ENCODE measurements at places on chromosomes 16 and 17.

DNA sequence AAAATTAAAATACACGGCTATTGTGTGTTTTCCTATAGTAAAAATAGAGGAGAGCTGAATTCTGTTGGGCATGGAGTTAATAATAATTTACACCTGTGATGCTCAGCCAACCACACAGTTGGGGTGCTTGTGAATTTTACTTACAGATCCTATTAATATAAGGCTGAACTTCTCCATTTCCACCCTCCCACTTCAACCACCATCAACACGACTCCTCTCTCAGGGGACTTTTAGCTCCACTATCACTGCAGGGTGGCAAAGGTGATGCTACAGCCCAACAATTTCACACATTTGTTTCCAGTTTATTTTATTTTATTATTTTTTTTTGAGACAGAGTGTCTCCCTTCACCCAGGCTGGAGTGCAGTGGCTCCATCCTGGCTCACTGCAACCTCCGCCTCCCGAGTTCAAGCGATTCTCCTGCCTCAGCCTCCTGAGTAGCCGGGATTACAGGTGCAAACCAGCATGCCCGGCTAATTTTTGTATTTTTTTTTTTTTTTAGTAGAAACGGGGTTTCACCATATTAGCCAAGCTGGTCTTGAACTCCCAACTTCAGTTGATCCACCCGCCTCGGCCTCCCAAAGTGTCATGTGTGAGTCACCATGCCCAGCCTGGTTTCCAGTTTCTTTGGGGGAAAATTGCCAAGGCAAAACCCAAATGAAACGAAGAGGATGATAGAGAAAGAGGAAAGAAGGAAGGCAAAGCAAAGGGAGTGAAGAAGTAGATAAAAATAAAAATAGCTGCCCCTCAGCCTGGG is 57.9 kb downstream of the GNA13 start:
- no peak for DNase-seq

- no peak for DNase-seq
Measured at GRCh38 chr17:66373079-66373478, 70.7 kb downstream of the PRKCA start.

DNA sequence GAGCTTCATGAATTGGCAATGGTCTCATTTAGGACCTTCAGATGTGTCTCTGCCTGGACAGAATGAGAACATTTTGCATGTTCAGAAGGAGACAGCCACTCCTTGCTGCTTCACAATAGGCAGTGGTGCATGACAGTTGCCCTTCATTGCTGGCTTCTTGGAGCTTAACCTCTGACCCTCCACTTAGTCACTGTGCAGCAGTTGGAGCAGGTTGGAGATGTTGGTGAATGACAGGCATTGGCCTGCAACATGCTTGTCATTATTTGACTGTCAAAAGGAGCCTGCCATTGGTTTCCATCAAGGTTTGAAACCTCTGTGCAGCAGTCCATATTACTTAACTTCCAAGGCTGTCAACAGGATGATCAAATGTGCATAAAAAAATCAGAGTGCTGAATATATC is 22.7 kb downstream of the FTO start:
- no peak for DNase-seq

GRCh38 chr16:5845046-5845445 is 747.5 kb upstream of the EEF2KMT start:
- no peak for DNase-seq

DNA sequence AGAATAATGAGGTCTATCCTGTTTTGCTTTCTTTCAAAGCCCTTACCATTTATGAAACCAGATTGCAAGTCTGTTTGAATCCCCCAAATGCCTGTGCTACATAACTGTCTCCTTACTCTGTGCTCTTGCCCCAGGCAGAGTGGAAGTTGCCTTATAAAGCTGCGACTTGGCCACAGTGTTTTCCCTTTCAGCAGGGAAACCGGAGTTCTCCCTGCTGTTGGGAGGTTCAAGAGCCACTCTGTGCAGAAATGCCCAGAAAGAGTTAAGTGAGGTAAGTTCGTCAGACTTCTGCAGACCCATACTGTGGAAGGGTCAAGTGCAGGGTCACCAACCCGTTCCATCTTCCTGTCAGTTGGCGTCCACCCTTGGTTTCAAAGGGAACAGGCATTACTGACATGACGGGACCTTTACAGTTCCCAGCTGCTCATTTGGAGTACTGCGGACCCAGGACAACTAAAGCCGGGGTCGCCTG is 508.9 kb downstream of the WWOX start:
- DNase-seq, result no peak

GRCh38 chr17:5378566-5379207 is 40.8 kb downstream of the NUP88 start:
- DNase-seq, result no peak

DNA sequence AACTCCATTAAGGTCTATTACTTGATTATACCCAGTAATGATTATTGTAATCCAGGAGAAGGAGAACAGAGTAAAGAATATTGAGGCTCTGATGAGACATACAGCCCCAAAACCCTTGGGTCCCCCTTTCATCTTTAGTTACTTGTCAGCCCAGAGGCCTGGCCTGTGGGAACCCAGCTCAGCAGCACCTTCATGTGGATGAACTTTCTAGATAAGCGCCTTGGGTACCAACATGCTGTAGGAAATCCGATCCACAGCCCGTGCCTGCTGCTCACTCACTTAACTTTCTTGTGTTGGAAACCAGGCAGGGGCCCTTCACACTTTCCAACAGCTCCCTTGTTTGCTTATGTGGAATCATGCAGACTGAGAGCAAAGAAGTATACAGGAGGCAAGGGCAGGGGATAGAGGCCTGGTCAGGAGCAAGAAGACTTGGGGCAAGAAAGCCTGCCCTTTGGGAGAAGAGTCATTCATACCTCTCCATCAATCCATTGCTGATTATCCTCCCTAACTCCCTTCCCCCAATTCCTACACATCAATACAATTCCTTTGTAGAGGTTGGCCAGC is 64.0 kb upstream of the SOX9 start:
- DNase-seq, result no peak

DNA sequence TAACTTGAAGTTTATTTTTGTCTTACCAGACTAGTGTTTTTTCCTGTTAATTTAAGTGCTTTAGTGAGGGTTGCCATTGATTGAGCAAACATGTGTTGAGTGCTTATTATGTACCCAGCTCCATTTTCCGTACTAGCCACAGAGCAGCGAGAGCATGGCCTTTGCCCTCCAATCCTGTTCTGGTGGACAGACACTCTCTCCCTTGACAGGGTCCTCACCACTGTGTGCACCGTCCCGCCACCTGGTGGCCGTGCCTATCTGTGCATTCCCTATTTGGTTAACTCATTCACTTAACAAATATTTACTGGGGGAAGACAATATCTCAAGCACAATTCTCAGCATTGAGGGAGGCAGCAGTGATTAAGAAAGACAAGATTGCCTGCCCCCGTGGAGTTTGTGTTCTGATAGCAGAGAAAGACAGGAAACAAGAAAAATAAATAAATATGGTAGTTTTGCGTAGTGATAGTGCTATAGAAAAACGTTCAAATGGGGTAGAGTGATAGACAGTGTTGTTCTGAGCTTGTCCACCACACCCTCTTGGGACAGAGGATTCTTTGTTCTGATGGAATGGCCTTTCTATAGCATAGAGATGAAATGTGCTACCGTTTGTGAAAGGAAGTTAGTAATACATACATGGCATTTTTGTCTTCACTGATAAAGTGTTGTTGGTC is 13.0 kb downstream of the CDH13 start:
- DNase-seq, result peak; percentile 44

DNA sequence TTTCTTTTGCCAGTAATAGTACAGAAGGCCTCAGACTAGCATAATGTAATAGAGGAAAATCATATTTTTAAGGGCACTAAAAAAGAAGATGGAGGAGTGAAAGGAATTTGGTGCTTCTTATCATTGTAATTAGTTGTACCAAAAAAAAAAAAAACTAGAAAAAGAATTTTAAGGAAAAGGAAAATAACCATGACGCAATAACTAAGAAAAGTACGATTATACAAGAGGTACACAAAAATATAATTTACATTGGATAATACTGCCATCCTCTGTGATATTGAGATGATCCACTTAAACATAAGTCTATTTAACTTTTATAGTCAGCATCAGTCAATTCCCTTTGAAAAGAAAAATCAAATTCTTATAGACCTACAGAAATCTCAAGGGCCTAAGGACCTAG is 146.7 kb upstream of the IRX5 start:
- DNase-seq, result no peak

DNA sequence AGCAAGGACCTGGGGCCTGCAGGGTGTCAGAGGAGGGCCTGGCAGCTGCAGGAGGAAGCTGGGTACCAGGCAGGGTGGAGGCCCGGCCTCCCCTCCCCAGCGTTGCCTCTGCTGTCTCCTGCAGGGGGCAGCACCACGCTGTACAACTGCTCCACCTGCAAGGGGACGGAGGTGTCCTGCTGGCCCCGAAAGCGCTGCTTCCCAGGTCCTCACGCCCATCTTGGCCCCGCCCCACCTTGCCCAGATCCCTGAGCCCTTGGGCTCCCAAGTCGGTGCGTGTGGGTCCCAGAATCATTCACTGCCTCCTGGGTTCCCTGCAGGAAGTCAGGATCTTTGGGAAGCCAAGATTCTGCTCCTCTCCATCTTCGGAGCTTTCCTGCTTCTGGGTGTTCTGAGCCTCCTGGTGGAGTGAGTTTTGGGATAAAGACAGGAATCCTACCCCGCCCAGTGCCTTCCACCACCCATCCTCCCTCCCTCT is 1.2 kb downstream of the TMEM95 start:
- peak; percentile 75 for DNase-seq

GRCh38 chr17:958712-959451 is 20.7 kb downstream of the NXN start:
- DNase-seq, result no peak

GRCh38 chr17:30104575-30105339 is 11.9 kb upstream of the NSRP1 start:
- peak; percentile 71 for DNase-seq

DNA sequence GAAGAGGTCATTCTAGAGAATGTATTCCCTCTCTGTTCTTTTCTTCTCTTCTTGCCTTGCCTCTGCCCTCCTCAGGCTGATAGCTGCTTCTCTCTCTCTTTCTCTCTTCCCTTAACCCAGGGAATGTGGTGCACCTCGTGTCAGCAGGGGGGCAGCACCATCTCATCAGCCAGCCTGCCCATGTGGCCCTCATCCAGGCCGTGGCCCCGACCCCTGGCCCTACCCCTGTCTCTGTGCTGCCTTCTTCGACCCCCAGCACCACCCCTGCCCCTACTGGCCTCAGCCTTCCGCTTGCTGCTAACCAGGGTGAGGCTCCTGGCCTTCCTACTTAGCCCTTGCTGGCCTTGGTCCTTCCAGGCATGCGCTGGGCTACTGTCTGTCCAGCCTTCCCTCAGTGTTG is 23.5 kb downstream of the SRCAP start:
- no peak for DNase-seq

DNA sequence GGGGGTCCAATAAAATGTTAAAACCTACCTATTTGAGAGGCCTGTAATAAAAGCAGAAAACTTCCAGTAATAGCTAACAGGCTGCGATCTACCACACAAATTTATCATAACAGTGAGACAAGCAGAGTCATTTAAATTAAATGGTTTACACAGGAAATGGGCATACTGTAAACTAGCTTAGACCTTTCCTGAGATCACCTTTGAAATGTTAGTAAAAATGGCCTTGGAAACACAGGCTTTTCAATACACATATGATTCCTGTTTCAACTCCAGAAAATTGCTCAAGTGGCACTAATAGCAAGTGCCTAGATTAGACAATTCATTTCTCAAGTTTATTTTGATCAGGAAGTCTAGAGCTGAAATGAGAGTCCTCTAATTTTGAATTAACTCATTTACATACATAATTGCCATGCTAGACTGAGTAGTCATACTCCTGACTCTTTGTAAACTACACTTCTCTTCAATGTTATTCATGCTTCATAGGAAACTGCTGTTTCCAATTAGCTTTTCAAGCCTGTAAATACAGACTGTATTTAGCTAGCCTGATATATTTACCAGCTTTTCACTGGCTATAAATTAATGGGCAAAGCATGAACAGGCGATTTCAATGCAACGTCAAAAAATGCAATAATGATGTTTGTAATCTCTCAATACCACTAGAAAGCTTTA is 43.3 kb downstream of the PARN start:
- DNase-seq, result no peak

DNA sequence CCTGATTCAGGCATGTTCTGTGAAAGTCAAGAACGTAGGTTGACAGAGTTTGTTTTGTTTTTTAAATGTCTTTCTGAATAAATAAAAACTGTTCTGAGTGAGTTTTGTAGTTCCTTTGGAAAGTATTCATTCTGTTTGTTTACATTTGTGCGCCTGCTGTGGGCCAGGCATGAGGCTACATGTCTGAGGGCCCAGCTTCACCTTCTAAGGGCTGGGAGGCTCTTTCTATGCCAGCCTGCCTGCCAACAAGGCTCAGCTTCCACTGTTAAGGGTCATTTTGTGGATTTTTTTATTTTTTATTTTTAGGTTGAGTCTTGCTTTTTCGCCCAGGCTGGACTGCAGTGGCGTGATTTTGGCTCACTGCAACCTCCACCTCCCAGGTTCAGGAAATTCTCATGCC is 6.1 kb downstream of the WWOX start:
- DNase-seq, result no peak

DNA sequence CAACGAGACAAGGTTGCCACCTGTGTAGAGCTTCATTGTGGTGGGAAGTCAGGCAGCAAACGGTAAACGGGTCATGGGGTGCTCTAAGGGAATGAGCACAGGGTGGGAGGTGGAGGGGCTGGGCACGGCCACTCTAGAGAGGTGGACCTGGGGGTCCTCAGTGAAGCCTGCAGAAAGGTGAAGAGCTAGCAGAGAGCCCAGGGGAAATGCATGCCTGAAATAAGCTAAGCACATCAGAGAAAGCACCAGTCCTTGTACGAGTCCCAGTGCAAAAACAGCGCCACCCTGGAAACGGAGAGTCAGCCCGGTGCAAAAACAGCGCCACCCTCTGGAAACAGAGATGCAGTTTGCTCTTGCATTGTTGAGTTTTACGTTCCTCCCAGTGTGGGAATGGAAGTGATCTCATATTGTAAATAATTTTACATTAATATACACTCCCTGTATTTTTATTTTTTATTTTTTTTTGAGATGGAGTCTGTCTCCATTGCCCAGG is 65.0 kb downstream of the TBC1D16 start:
- DNase-seq, result peak; percentile 42

- DNase-seq, result no peak
Measured at GRCh38 chr16:57642160-57643135, 14.0 kb downstream of the ADGRG1 start.

DNA sequence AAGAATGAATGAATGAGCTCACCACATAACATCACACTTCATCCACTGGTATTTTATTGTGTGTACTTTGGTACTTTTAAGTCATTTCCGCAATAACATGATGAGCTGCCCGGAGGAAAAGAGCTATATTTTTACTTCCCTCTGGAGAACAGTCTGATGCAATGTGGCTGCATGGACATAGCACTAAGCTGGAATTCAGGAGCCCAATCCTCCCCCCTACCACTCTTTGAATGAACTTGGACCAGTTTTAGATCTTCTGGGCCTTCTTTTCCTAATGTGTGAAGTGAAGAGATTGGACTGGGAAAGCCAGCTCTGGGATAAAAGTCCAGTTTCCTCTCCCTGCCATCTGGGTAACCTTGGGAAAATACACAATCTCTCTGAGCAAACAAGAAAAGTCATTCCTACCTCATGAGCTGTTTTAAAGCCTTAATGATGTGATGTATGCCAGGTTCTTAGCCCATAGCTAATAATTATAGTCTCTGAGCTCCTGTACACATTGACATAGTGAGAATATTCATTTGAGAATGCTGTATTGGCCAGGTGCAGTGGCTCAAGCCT is 79.3 kb downstream of the ABCC12 start:
- DNase-seq, result no peak

- no peak for DNase-seq
Measured at GRCh38 chr16:8904018-8904430, 21.9 kb downstream of the LITAFD start.

GRCh38 chr16:47134550-47134949 is 9.2 kb downstream of the NETO2 start:
- no peak for DNase-seq

GRCh38 chr16:12697437-12697836 is 106.2 kb downstream of the CPPED1 start:
- DNase-seq, result no peak
